ENCODE measurements at places on chromosomes 6 and 20.

GRCh38 chr6:157033428-157034140 is 256.4 kb downstream of the ARID1B start:
- peaks cover 5% of the 10 kb centered on the region for H3K4me1 ChIP-seq
- no peak overlapping the region for H3K27ac ChIP-seq
- H3K27me3 ChIP-seq, result no peaks in the 10 kb centered on the region
- no peak overlapping the region for H3K4me3 ChIP-seq
- DNase-seq, result no peak

DNA sequence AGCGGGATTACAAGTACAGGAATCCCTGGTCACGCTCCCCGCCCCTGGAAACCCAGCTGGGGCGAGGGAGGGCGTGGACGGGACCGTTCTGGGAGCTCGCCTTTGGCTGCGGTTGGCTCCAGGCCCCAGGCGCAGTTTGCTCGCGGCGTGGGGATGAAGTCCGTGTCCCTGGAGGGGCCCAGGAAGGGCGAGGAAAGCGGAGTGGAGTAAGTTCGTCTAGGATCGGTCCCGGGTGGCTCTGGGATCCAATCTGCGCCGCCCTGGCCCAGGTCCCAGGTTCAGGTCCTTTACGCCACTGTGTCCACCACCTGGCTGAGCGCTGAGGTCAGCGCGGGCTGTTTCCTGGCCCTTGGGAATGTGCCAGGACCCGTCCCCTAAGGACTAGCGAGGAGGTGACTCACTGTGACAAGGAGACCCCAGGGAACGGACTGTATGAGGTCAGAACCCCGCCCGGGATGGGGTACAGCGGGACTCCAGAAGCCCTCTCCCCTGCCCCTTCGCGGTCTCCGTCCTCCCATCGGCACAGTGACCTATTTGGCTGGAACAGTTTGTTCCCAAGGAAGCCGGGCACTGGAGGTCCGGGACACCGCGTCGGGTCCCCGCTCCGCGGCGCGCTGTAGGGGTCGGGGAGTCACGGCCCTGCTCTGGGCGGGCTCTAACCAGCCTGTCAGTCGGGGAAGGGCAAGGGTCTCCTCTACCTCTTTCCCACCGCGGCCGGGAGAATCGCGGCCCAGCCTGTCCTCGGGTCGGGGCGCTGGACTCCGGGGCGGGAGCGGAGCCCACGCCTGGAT is 724 bp downstream of the CDKN1A start:
- H3K27ac ChIP-seq, result no peak overlapping the region
- no peak for DNase-seq
- peaks cover 5% of the 10 kb centered on the region for H3K27me3 ChIP-seq
- H3K36me3 ChIP-seq, result peaks cover 4% of the 10 kb centered on the region
- H3K4me1 ChIP-seq, result peaks cover 3% of the 10 kb centered on the region

DNA sequence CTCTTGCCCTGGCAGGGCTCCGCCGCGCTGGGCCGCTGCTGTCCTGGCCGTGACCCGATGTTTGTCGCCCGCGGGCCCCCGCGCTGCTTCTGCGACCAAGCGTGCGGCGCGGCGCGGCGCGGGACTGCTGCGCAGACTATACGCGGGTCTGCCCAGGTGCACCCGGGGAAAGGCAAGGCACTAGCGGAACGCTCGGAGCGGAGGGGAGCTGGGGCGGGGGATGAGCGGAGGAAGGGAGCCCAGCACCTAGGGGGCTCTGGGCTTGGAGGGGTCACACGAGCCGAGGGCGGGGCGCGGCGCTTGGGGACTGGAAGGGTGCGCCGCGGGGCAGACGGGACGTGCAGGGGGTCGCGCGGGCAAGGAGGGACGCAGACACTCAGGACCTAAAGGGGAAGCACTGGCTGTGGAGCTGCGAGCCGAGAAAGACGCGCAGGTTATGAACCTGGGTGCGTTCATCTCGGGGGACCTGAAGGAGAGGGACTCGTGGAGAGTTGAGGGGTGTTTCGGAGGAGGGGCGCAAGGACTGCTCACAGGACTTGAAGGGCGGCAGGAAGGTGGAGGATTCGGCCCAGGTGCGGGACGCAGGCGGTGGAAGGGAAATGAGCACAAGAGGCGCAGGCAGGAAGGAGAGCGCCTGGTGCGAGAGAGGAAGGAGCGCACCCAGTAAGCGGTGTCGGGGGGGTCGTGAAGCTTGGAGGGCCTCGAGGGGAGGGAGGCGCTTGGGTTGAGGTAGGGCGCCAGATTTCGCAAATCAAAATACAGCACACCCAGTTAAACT is 40.8 kb upstream of the ZNFX1 start:
- H3K36me3 ChIP-seq, result no peaks in the 10 kb centered on the region
- peaks cover 23% of the 10 kb centered on the region for H3K27me3 ChIP-seq
- no peak for DNase-seq
- peaks cover 2% of the 10 kb centered on the region for H3K4me1 ChIP-seq
- H3K27ac ChIP-seq, result no peak overlapping the region

DNA sequence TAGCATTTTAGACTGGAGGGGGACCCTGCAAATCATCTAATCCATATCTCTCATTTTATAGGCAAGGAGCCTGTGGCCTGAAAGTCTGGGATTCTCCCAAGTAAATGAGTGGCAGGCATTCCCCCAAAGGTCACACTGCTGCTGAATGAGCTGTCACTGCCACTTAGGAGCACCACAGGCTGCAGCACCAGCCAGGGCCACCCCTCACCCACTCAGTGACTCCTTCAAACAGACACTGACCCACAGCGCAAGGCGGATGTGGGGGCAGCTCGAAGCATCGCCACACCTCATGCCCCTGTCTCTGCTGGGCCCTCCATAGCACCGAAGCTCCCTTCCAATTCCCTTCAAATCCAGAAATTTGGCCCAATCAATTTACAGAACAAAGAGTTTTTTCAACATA is 119.9 kb upstream of the ARID1B start:
- H3K27ac ChIP-seq, result no peak overlapping the region
- DNase-seq, result no peak
- no peaks in the 10 kb centered on the region for H3K36me3 ChIP-seq
- H3K4me1 ChIP-seq, result peaks cover 4% of the 10 kb centered on the region

DNA sequence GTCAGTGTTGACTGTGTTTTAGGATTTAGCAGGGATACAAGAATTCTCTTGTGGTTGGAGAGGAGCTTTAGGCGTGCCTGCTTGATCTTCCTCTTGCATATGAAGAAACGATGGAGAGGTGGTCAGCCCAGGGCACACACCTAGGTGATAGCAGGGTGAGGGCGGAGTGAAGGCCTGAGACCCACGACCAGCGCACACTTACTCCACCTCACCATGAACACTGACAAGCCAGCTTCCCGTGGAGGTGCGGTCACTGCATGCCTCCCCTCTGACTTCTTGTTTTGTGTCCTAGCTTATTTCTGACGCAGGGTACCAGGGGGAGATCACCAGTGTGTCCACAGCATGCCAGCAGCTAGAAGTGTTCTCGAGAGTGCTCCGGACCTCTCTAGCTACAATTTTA is 8.1 kb downstream of the NELFCD start:
- H3K4me3 ChIP-seq, result no peak overlapping the region
- DNase-seq, result no peak
- H3K36me3 ChIP-seq, result peaks cover 43% of the 10 kb centered on the region
- H3K27ac ChIP-seq, result no peak overlapping the region

DNA sequence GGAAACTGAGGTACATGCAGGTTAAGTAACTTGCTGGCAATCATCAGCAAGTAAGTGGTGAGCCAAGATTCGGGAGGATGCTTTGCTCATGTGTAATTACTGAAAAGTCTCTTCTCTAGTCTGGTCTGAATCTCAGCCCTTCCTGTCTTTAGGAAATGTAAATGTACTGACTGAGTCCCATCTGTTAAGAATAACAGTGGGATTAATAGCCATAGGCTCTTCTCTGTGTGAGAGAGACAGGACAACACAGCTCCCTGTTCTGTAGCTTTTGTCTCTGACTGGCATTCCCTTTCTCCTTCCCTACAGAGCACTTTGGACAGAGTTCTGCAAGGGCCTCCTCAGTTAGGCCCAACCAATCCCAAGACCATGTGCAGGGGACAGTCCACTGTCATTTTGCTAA is 131.3 kb upstream of the OGFRL1 start:
- peaks cover 5% of the 10 kb centered on the region for H3K4me1 ChIP-seq
- H3K27me3 ChIP-seq, result no peaks in the 10 kb centered on the region
- H3K36me3 ChIP-seq, result no peaks in the 10 kb centered on the region
- no peak overlapping the region for H3K4me3 ChIP-seq

GRCh38 chr20:56229812-56230211 is 18.7 kb upstream of the MC3R start:
- DNase-seq, result no peak
- no peaks in the 10 kb centered on the region for H3K27me3 ChIP-seq
- no peak overlapping the region for H3K27ac ChIP-seq
- no peaks in the 10 kb centered on the region for H3K4me1 ChIP-seq

- no peak for DNase-seq
- no peak overlapping the region for H3K27ac ChIP-seq
- H3K4me3 ChIP-seq, result peak overlapping the region; percentile 30
- H3K36me3 ChIP-seq, result no peaks in the 10 kb centered on the region
Measured at GRCh38 chr6:28207510-28208110, 17.5 kb upstream of the ZSCAN9 start.

DNA sequence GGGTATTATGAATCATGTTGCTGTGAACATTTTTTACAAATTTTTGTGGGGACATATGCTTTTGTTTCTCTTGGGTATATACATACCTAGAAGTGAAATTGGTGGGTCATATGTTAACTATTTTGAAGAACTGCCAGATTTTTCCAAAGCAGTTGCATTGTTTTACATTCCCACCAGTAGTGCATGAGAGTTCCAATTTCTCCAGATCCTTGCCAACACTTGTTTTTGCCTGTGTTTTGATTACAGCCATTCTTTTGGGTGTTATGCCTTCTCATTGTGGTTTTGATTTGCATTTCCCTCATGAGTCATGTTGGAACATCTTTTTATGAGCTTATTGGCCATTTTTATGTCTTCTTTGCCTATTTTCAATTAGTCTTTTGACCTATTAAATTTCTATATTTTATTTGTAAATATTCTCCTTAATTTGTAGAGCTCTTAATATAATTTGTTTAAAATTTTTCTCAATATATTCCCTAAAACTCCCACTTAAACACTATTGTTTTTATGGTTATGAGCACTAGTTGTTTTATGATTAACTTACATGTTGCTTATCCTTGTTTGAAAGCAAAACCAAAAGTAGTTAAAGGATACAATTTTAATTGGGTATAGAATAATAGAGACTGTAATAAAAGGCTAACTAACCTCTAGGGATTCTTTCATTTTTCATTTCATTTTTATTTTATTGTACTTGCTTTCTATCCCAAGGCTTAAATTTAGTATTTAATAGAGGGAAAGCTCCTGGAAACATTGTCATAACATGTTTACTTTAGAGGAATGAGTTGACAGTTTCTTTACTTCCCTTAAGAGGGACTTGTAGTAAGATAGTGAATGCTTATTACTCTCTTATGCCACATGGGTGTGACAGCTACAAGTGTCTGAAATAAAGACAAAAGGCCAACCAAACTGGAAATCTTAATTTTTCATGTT is 5.5 kb downstream of the UBR2 start:
- no peak overlapping the region for H3K27ac ChIP-seq
- no peaks in the 10 kb centered on the region for H3K27me3 ChIP-seq
- H3K4me3 ChIP-seq, result no peak overlapping the region
- no peaks in the 10 kb centered on the region for H3K4me1 ChIP-seq
- no peaks in the 10 kb centered on the region for H3K36me3 ChIP-seq

GRCh38 chr6:148223424-148223842 is 119.2 kb upstream of the SASH1 start:
- H3K4me1 ChIP-seq, result no peaks in the 10 kb centered on the region
- DNase-seq, result no peak
- H3K4me3 ChIP-seq, result no peak overlapping the region
- H3K36me3 ChIP-seq, result no peaks in the 10 kb centered on the region

GRCh38 chr6:106363401-106364138 is 3.1 kb downstream of the CRYBG1 start:
- H3K36me3 ChIP-seq, result no peaks in the 10 kb centered on the region
- no peak overlapping the region for H3K4me3 ChIP-seq
- H3K27me3 ChIP-seq, result no peaks in the 10 kb centered on the region
- no peak overlapping the region for H3K27ac ChIP-seq
- DNase-seq, result no peak
- H3K4me1 ChIP-seq, result no peaks in the 10 kb centered on the region

- peaks cover 25% of the 10 kb centered on the region for H3K4me1 ChIP-seq
- H3K27ac ChIP-seq, result no peak overlapping the region
- H3K36me3 ChIP-seq, result no peaks in the 10 kb centered on the region
- no peak overlapping the region for H3K4me3 ChIP-seq
Measured at GRCh38 chr6:15437090-15437635, 191.3 kb downstream of the JARID2 start.

DNA sequence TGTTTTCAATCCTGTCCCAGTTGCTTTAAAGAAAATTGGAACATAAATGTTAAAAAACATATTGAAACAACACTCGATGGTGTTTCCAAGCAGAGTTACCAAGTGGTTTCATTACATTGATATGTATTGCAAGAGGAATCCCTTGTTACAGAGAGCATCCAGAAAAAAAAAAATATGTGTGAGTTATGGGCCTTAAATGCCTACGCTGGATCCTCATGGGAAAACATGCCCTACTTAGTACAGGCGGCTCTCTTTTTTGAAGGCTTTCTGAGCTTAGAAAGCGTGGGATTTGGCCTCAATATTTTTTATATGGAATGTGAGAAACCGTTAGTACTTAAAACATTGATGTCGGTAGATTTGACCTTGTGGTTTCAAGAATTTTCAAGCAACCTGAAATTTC is 26.1 kb downstream of the BTBD3 start:
- no peaks in the 10 kb centered on the region for H3K36me3 ChIP-seq
- no peak overlapping the region for H3K27ac ChIP-seq
- DNase-seq, result no peak
- H3K27me3 ChIP-seq, result no peaks in the 10 kb centered on the region

DNA sequence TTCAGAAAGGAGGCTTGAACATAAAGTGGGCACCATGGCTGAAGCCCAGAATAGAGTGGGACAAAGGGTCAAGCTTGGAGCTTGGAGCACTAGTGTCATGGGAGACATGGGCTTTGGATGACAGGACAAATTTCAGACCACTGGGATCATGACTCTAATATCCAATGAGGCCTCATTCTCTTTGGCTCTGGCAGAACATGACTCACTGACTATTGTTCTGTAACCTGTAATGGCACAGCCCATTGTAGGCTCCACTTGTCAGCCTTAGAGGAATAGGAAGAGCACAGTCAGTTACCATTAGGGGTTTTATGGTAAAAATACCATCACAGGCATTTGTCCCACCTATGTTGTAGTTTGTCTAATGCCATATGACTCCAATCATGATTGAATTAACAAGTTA is 34.0 kb upstream of the MMS22L start:
- H3K27me3 ChIP-seq, result no peaks in the 10 kb centered on the region
- H3K4me3 ChIP-seq, result no peak overlapping the region
- no peak overlapping the region for H3K27ac ChIP-seq
- H3K36me3 ChIP-seq, result no peaks in the 10 kb centered on the region

All from iPS DF 6.9 (cell line).